Stimulated activated CD4-positive, alpha-beta T cell treated with anti-CD3 and anti-CD28 coated beads, Interleukin-12 subunit alpha, Interleukin-12 subunit beta, amount 100 ng/mL, for 24 hours (primary cell): ENCODE measurements at places on chromosomes 5 and 9.

DNA sequence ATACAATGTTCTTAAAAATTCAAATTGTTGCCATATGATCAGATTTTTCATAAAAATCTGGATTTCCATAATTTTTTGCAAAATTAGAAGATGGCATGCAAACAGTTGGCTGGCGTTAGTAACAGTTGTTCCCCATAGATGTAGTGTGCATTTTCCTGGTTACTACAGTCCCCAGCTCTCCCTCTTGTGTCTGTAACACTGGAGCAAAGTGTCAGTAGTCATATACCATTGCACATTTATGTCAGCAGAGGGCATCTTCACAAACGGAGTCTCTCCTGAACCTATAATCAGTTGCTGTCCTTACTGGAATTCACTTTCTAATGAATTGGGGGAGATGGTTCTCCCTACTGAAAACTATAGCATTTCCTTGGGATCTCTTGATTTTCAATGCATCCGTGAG, 44.7 kb upstream of the DMAC1 start:
- no peak for DNase-seq

DNA sequence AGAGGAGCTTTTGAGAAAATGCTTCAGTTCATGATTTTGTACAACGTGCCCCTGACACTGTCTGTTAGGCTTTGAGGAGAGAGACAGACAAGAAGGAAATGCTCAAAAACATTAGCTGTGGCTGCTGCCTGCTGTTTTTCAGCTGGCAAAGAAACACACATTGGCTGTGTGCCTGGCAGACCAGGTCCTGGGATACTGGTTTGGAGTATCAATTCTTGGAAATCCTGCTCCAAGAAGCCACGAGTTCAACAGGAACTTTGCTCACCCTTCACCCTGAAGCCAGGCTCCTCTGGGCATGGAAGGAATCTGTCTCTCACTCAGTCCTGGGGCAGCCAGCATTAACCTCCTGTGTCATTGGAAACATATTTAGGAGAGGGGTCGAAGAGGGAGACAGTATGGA, 245.5 kb downstream of the AUH start:
- DNase-seq, result no peak

- DNase-seq, result no peak
These were observed 231.0 kb downstream of the FRMD3 start for GRCh38 chr9:83307066-83307724.

DNA sequence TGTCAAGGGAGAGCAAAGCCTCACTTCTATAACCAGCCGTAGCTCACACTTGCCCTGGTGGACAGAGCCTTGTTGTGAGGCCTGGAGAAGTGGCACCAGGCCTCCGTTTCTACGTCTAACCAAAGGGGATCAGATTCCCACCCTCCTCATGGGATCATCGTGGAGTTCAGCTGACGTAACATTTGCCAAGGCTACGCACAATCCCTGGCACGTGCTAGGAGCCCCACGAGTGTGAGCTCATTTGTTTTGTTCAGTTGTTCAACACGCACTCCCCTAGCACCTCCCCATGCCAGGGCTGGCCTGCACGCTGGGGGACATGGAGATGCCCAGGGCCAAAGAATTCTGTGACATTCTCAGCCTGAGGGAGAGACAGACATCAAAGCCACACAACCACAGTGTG, 23.1 kb downstream of the ADGRD2 start:
- DNase-seq, result no peak

DNA sequence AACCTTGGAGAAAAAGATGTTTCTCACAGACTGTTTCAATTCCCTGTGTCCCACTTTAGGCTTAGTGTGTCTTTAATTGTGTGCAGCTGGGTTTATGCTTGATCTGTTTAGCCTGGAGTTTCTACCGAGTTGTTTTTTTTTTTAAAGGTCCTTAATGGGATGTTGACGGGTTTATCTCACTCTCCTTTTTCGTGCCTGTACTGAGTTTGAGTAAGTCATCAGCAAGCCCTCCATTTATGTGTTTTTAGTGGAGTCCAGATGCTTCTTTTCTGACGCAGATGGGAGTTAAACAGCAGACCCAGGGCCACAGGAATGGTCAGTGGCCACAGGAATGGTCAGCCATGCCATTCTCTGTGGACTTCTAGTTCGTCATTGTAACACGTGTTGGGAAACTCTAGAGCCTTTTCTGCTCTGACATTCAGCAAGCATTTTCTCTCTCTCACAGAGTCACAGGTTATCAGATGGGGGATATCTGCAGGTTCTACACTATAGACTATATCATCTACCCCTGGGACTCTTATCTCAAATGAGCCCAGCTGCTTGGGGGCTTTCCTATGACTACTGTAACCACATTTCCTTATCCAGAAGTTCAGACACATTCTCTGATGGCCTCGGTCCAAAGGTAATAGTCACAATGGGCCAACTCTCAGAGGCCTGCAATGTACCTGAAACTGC, 190.5 kb downstream of the TTLL11 start:
- no peak for DNase-seq

DNA sequence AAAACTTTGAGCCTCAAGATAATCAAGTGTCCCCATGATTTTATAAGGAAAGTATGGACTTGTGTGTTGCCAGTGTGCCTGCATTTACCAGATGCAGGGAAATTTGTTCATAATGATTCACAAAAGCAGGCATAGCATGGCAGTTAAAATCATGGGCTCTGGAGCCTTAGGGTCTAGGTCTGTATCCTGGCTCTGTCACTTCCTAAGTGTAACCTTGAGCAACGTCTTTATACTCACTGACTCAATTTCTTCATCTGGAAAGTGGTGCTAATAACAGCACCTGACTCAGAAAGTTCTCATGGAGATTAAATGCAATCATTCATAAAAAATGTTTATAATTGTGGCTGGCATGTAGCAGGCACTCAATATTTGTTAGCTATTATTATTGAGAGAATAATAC, 234.9 kb downstream of the SAXO1 start:
- DNase-seq, result no peak

DNA sequence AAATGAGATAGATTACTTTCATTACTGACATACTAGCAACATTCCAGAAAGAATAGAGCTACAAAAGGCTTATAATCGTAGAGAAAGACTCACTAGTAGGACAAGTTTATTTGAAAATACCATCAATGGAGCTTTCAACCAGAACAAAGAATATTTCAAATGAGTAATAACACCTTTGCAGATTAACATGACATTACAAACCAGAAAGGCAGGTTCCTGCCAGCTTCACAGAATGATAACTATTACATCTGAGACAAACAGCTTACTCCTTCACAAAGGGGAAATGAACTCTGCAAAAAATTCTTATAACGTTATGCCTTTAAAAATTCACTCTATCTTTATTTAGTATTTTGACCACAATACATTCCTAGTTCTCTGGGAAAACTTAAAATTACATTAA, 103.1 kb downstream of the EPB41L4A start:
- DNase-seq, result no peak
